ENCODE measurements at places on chromosomes 12 and 14.

DNA sequence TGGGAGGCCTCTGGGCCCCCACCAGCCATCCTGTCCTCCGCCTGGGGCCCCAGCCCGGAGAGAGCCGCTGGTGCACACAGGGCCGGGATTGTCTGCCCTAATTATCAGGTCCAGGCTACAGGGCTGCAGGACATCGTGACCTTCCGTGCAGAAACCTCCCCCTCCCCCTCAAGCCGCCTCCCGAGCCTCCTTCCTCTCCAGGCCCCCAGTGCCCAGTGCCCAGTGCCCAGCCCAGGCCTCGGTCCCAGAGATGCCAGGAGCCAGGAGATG is 729 bp upstream of the GAPDH start:
- DNase-seq = no peak

- no peak for DNase-seq
These were observed 239.1 kb upstream of the ARID2 start for GRCh38 chr12:45490232-45490881.

DNA sequence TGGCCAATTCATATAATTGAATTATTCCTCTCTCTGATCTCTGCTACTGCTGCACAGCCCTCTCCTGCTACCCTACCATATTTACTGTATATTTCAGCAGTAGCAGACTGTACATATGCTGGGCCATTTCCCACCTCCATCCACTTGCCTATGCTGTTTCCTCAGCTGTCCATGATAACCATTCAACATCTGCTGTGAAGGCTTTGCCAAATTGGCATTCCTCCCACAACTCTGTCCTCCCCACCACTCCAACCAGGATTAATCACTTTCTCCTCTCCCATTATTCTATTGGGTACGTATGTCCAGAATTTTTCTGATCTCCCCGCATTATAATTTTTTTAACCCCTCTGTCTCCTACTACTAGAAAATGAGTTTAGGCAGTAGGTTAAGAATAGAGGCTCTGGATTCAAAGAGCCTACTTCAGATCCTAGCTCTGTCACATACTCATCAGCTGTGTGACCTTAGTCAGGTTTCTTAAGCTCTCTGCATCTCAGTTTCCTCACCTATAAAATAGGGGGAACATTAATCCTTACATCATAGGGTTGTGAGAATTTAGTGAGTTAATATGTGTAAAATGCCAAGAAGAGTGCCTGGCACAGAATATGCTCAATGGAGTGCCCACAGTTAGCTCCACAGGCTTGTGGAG is 123.3 kb downstream of the KICS2 start:
- DNase-seq = peak; percentile 78

GRCh38 chr12:132465269-132466190 is 24.4 kb upstream of the FBRSL1 start:
- no peak for DNase-seq

GRCh38 chr12:130761537-130762318 is 45.6 kb upstream of the RIMBP2 start:
- DNase-seq = peak; percentile 26

- peak; percentile 4 for DNase-seq
These were observed 73.0 kb downstream of the DNAI7 start for GRCh38 chr12:25121916-25122315.

- no peak for DNase-seq
These were observed 32.8 kb upstream of the TOMM20L start for GRCh38 chr14:58362798-58363412.

DNA sequence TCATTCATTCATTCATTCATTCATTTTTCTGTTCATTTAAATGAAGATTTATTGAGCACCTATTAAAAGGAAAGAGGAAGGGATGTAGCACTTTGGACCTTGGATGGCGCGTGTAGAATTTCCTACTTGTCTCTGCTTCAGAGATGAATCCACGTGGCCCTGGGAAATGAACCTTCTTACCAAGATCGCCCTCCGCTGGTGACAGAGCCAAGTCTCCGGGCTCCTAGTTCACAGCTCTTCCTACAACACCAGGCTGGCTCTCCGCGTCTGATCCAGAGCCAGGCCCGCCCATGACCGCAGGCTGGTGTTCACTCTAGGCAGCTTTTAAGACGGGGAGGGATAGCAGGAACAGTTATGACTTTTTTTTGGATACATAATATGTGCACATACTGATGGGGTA is 70.9 kb upstream of the PIWIL1 start:
- no peak for DNase-seq

- no peak for DNase-seq
These were observed 764 bp upstream of the SPTB start for GRCh38 chr14:64880221-64881121.

DNA sequence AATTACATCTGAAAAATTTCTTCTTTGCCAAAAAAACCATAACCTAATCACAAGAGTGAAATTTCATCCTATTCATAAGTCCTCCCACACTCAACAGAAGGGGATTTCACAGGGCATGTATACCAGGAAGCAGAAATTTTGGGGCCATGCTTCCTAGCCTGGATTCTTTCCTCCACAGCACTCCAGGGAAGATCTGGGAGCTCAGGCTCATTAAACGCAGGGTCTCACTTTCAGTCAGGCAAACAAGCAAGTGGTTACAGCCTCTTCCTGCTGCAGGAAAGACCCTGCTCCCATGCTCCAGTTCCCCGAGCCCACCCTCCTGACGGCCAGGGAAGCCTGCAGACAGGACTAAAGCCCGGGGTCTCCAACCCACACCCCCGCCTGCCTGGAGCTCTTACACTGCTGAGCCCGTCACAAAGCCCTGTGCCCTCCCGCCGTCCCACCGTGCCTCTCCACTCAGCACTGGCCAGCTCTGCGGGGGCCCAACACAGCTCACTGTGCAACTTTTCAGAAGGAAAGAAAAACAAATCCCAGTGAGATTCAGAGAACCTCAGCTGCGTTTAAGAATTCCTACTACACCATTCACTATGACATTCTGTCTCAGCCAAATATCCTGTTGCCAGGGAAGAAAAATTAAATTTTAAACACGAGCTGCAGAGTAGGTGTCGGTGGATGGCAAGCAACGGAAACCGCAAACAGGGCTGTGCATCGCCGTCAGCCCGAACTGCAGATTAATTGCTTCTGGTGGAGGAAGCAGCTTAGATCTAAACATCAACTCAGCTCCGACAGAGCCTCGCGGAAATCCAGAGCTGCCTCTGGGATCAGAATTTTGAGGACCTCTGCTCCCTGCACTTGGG is 106.7 kb upstream of the SFSWAP start:
- DNase-seq = no peak

GRCh38 chr14:61661471-61662400 is 33.6 kb upstream of the HIF1A start:
- no peak for DNase-seq

- no peak for DNase-seq
These were observed 76.7 kb downstream of the MED13L start for GRCh38 chr12:116200812-116201211.

GRCh38 chr14:81837304-81837703 is 303.7 kb upstream of the SEL1L start:
- no peak for DNase-seq
